Naive thymus-derived CD4-positive, alpha-beta T cell (primary cell): ENCODE measurements at places on chromosomes 5 and 9. TPM values are rescaled to one million over a fixed set of nuclear protein-coding genes. Genes with fewer than 3 reads are reported as not detected.

The SV2C gene
- total RNA-seq, result not detected

The FAM78A gene
- total RNA-seq, result 110 and 114 TPM in 2 replicates

The CDKN2B gene
- total RNA-seq, result 0.32 TPM

The DNAI1 gene
- total RNA-seq, result not detected

The AK1 gene
- 51.6 TPM for total RNA-seq

The CDKN2B-AS1 gene
- total RNA-seq, result not detected

The UNC13B gene
- total RNA-seq, result 1.6 TPM

The GADD45G gene
- total RNA-seq, result 18.7 and 20.6 TPM in 2 replicates

The ABHD17B gene
- 18.2 TPM for total RNA-seq

The ALDH1B1 gene
- total RNA-seq, result 1.9 TPM

The PDGFRB gene
- total RNA-seq, result 0.64 TPM

The SLC36A2 gene
- not detected for total RNA-seq

The SCGB3A2 gene
- total RNA-seq, result not detected

The TAF11L10 gene
- total RNA-seq, result not detected in 2 replicates

The PCA3 gene
- not detected for total RNA-seq

The TLX3 gene
- not detected for total RNA-seq

The ADGRV1 gene
- 0.32 TPM for total RNA-seq

The GPR150 gene
- total RNA-seq, result 1.2 TPM

The RLN2 gene
- 1.9 TPM for total RNA-seq

The SMIM33 gene
- 0.14 TPM for total RNA-seq

The PCDHGB2 gene
- 0.24 TPM for total RNA-seq

The LHX2 gene
- total RNA-seq, result not detected in 2 replicates

The BAAT gene
- total RNA-seq, result not detected

The SLC4A9 gene
- not detected for total RNA-seq

The LCN15 gene
- not detected for total RNA-seq

The DHFR gene
- total RNA-seq, result 7.9 TPM

The PCDHB6 gene
- total RNA-seq, result not detected

The HMMR gene
- 0.38 TPM for total RNA-seq

The PCDHB13 gene
- total RNA-seq, result not detected

The KIF27 gene
- 3.3 and 3.5 TPM in 2 replicates for total RNA-seq

The GABRA1 gene
- total RNA-seq, result not detected

The CDC25C gene
- not detected for total RNA-seq

The TLE4 gene
- total RNA-seq, result 102 TPM

The SETX gene
- 70.2 TPM in 2 replicates for total RNA-seq

The TMEM252 gene
- total RNA-seq, result not detected

The FBXL17 gene
- total RNA-seq, result 28.4 TPM

The HACD4 gene
- 13.6 TPM for total RNA-seq

The BTNL8 gene
- not detected for total RNA-seq

The ST8SIA4 gene
- total RNA-seq, result 17.5 TPM

The ALDH1A1 gene
- total RNA-seq, result 1.0 TPM

The WNT8A gene
- not detected in 2 replicates for total RNA-seq

The MAMDC2 gene
- 0.61 TPM for total RNA-seq

The EQTN gene
- not detected in 2 replicates for total RNA-seq

The REEP5 gene
- 78.1 and 83.9 TPM in 2 replicates for total RNA-seq

The LIFR gene
- not detected in 2 replicates for total RNA-seq

The FUBP3 gene
- total RNA-seq, result 40.5 and 44.2 TPM in 2 replicates

The BARHL1 gene
- total RNA-seq, result not detected

The ANKDD1B gene
- total RNA-seq, result 0.19 TPM

The RAB3C gene
- total RNA-seq, result not detected

The CTNND2 gene
- total RNA-seq, result not detected

The KCNMB1 gene
- not detected for total RNA-seq

The CARTPT gene
- not detected for total RNA-seq

The RFESD gene
- 4.9 and 6.5 TPM in 2 replicates for total RNA-seq

The ARHGEF39 gene
- total RNA-seq, result not detected

The TMC1 gene
- not detected for total RNA-seq
